Cerebellum (tissue), 4 donors: ENCODE measurements at places on chromosomes 3 and 15.

- DNase-seq = no peak
These were observed 21.8 kb downstream of the SHC4 start for GRCh38 chr15:48941904-48942303.

GRCh38 chr3:42387802-42388651 is 22.4 kb downstream of the LYZL4 start:
- no peak for DNase-seq

GRCh38 chr3:55461896-55462295 is 25.2 kb downstream of the WNT5A start:
- DNase-seq = no peak

DNA sequence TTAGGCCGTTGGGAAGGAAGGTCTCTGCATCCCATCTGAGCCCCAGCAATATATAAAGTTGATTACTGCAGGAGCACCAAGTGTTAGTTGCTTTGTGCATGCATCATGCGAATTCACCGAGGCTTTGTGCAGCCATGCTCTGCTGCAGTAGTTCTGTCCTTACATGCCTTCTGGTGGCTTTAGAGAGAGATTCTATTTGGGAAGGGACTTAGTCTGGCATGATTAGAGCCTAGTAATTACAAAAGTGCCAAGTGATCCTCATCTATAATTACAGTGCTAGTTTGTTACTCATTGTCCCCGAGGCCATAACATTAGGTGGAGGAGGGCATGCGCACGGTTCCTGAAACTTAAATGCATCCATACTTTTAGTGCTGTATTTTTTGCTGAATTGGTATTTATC is 353.6 kb downstream of the CNTN4 start:
- no peak for DNase-seq

GRCh38 chr3:39981547-39982184 is 172.3 kb downstream of the MYRIP start:
- DNase-seq = no peak

DNA sequence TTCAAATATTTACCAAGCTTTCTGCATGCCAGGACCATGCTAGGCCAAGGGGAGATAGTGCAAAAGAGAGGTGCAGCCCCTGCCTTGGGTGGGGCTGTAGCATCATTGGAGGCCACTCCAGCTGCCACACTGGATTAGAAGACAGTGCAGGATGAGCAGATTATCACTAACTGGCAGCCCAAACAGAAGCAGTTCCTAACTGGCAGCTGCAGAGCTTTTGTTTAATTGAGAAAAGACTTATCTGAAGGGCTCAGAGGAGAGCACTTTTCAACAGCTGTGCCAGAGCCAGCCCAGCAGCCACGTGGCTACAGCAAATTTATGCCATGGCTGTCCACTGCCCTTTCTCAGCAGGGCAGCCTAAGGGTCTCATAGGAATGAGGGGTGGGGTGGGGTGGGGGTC is 13.5 kb upstream of the ACSBG1 start:
- no peak for DNase-seq

GRCh38 chr3:48245136-48245535 is 4.2 kb downstream of the ZNF589 start:
- no peak for DNase-seq

DNA sequence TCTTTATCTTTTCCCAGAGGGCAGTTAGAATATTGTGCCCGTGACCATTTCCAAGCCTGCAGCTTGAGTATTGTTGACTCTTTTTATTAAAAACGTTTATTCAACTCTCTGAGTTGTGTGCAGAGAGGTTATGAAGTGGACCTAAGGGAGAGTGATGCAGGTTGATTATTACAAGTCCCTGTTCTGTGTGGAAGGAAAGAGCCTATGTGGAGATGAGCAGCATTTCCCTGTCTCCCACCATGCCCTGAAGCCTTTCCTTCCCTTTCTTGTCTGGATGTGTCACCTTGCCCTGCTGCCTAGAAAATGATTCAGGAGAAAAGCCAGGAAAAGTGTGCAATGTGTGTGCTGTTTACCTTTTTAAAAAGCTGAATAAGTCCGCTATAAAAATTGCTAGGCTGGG is 19.4 kb downstream of the ZPLD1 start:
- no peak for DNase-seq

GRCh38 chr3:26799679-26800317 is 177.2 kb downstream of the LRRC3B start:
- no peak for DNase-seq

DNA sequence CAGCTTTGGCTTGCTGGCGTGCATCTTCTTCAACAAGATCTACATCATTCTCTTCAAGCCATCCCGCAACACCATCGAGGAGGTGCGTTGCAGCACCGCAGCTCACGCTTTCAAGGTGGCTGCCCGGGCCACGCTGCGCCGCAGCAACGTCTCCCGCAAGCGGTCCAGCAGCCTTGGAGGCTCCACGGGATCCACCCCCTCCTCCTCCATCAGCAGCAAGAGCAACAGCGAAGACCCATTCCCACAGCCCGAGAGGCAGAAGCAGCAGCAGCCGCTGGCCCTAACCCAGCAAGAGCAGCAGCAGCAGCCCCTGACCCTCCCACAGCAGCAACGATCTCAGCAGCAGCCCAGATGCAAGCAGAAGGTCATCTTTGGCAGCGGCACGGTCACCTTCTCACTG is 40.6 kb upstream of the CSTA start:
- no peak for DNase-seq

GRCh38 chr15:42365921-42366550 is 6.7 kb downstream of the CAPN3 start:
- no peak for DNase-seq

GRCh38 chr15:101810876-101811275 is 1.1 kb upstream of the OR4F15 start:
- DNase-seq = no peak

DNA sequence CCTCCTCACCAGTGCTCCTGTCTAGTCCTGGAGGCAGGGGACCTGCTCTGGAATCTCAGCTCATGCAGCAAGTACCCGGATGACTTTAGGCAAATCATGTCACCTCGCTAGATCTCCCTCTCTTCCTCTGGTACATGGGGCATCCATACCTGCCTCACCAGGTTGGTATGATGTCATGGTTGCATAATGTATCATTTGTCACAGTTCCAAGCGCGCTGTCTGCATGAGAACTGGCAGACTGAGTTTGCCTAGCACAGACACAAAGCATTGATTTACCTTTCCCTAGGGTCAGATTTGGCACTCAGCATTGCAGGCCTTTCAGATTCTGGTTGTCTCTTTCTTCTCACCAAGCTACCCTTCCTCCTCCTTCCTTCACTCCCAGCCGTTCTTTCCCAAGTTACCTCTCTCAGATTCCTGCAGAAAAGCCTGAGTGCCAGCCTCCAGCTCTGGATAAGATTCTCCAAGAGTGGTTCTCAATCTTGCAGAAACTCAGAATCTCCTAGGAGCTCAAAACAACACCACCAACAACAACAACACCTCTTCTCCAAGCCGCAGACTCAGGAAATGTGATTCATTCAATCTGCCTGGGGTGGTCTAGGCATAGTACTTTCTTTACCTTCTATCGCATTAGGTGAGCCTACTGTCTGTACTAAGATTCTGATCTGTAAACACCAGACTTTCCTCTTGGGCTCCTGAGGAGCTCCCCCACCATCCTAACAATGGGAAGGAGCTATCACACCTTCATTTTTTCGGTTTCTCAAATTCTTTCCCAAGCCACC is 29.5 kb downstream of the FAM43A start:
- DNase-seq = no peak

- DNase-seq = no peak
These were observed at the start of gene OR5K1 for GRCh38 chr3:98462901-98463300. TSS of gene OR5K1 (plus strand) at chr3:98463201. CDS start at chr3:98469577, 6,376 bp downstream.

- no peak for DNase-seq
These were observed 314.4 kb downstream of the MECOM start for GRCh38 chr3:169348929-169349621.

DNA sequence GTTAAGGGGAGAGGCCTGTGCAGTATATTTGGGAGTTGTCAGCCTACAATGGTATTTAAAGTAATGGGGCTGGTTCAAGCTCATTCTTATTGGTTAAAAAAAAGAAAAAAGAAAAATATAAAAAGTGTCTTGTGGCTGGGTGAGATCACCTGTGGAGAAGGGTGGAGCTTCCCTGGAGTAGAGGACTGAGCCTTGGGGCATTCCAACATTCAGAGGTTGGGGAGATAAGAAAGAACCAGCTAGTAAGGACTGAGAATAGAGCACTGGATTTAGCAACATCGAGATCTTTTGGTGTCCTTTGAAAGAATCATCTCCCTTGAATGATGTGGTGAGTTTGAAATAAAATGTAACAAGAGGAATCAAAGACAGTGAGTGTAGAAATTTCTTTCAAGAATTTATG is 5.2 kb downstream of the SLC49A4 start:
- no peak for DNase-seq

- no peak for DNase-seq
These were observed 90.4 kb downstream of the NAALADL2 start for GRCh38 chr3:174949523-174949922.

GRCh38 chr15:50257924-50258323 is 7.6 kb downstream of the HDC start:
- no peak for DNase-seq

DNA sequence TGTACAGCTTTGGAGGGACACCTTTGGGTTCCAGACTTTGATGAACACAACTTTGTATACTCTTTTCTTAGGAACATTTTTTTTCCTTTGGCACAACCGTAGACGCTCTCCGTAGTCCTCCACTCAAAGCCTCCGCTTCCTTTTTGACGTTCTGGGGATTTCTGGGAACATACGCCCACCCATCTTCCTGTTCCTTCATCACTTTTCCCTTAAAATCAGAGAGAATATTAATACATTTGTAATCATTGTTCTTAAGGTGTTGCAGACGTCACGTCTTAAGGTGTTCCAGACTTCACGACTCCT is 405 bp upstream of the SPG21 start:
- no peak for DNase-seq

- DNase-seq = no peak
These were observed 657.2 kb downstream of the FHIT start for GRCh38 chr3:60594025-60594424.

- no peak for DNase-seq
These were observed 10.2 kb upstream of the FBLN2 start for GRCh38 chr3:13538520-13539291.

- no peak for DNase-seq
These were observed 13.1 kb upstream of the RAB8B start for GRCh38 chr15:63176302-63176701.

- no peak for DNase-seq
These were observed 65.4 kb downstream of the KCNH8 start for GRCh38 chr3:19213603-19214220.

- peak; percentile 45 for DNase-seq
These were observed 502.4 kb downstream of the LPP start for GRCh38 chr3:188656196-188656982.

DNA sequence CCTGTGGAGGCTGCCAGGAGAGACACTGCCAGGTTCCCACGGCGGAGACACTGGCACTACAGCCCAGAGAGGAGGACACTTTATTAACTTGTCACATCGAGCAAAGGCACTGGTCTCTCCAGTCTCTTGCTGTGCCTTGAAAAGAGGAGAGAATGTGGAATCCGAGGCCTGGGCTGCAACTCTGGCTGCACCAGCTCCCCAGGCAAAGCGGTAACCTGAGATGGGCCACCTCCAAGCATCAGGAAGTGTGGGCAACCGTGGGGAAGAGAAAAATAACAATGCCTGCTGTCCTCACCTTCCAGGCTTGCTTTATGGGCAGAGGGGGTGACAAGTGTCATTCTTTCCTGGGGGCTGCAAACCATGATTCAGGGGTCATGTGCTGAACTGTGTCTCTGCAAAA is 91.6 kb upstream of the RGMA start:
- no peak for DNase-seq

DNA sequence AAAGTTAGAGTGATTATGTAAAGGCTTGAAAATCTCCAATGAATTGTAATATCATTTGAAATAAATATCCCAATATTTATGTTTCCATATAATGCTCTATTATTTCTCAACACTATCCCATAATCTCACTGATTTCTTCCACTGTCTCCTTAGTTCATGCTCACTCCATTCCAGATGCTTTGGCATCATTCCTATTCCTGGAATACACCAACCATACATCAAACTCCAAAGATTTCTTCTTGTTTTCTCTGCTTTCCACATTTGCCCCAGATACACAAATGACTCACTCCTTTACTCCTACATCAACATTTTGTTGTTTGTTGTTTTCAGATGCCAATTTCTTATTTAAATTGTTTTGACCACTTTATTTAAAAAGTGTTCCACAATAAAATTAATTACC is 1390.8 kb downstream of the ZPLD1 start:
- DNase-seq = no peak

- DNase-seq = no peak
These were observed 66.9 kb downstream of the TLE3 start for GRCh38 chr15:70030851-70031250.

DNA sequence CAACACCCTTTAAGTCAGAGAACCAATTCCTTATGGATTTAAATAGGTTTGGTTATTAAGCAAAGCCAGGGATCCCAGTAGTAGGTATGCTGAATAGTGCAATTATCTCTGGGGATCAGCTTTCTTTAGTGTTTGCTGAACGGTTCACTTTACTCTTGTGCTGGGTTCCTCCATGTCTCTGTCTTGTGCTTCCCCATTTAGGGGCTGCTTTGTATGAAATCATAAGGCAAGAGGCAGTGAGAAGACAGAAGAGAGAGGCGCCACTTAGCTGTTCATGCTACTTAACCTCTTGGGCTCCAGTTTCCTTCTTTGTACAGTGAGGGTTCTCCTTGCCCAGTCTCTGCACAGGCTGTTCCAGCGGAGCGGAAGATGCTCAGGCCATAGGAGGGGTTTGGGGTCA is 3.5 kb downstream of the ST6GAL1 start:
- DNase-seq = no peak

DNA sequence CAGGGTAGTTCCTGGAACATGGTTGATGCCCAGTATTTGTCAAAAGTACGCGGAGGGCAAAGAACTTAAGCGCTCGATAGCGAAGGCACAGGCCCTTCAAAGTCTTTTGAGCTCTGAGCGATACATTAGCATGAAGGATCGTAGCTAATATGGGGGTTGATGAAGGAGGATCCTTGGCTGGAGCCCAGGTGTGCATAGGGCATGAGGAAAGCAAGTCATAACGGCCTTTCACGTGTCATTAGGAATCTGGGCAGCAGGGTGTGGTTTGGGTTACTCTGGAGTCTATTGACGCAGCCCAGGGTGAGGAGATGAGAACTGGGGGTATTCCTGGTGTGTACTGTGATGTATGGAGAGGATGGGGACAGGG is 31.7 kb downstream of the SPINK8 start:
- no peak for DNase-seq

- no peak for DNase-seq
These were observed 15.0 kb downstream of the RYK start for GRCh38 chr3:134235577-134236076.

DNA sequence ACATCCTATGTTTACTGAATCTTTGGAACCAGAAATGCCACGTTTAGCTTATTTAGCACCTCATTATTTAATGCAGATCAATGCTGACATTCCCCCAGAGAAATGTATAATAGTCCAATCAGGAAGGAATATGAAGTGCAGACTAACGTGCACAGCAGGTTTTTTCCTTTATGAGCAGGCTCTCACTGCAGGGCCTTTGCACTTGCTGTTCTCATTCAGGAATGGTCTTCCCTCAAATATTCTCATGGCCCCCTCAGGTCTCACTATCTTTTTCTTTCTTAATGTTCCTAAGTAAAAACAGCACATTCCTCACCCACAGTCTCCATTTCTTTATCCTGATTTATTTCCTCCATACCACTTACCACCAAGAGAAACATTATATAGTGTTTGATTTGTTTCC is 174.6 kb downstream of the FOXP1 start:
- DNase-seq = no peak
